NCI-H1694 treated with DMSO at 0.1 percent for 48 hours (cell line): ENCODE measurements at places on chromosomes 1 and 21.
A peak's percentile ranks its signal among the peaks of the same experiment; 100 is the strongest.

GRCh38 chr21:28066596-28067387, 925.9 kb downstream of the LTN1 start:
- DNase-seq, result no peak

DNA sequence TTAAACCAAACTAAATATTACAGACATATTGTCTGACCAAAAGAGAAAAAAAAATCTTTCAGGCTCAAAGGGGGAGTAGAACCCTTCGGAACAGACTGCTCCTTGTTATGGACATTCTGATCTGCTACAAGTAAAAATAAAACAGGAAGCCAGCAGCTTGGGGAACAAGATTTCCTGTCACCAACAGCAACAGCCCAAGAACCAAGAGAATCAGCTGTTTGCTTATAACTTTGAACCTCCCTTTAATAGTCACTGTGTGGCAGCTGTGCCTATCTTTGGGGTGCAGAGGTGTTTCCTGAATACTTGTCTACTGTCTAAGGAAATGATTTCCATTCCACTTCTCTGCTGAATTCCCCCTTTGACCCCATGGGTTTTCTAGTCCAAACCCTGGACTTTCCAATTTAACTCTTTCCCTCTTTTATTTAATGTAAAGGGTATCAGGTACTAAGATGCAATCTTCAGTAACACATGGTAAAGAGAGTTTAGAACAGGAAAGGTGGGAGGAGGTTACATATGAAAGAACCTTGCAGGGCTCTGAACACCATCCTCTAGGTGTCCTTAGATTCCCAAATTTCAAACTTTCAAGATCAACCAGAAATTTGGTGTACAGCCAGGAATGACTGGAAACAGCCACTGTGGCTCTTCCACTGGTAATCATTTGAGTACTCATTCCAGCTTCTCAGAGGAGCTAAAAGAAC, 38.6 kb downstream of the GPR3 start:
- no peak for DNase-seq

- no peak for DNase-seq
Measured at GRCh38 chr1:117605164-117605773, 579 bp upstream of the TENT5C start.

DNA sequence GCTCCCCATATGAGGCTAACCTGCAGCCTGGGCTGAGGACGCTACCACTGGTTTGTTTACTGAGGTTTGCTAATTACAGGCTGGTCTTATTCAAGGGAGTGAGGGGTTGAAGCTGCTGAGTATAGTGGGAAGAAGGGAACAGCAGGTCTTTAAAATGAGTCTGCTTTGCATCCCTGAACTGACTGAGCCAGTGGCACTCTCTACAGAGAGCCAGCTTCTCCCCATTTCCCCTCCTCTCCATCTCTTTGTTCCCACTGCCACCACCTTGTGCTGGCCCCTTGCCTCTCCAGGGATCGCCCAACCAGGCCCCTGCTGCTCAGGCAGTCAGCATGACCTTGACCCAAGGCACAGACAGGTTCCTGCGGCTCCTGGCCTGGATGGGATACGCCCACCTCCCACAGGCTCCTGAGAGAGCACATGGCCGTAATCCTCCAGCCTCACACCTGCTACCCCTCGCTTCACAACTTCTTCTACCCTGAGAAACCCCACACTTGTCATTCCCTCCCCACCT, 45.0 kb downstream of the IER5 start:
- DNase-seq, result no peak

DNA sequence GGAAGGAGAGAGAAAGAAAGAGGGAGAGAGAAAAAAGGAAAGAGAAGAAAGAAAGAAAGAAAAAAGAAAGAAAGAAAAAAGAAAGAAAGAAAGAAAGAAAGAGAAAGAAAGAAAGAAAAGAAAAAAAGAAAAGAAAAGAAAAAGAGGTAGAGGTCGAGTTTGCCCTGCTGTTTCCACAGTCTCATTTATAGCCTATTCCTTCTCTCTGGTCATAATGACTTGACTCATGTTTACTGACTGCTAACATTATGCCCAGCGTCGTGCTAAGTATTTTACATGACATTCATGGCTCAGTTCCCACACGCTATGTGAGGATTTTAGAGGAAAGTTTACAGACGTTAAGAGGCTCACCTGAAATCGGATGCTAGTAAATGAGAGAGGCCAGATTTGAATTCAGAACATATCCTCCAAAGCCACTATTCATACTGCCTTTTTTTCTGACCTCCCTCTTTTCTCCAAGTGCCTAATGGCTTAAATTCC, 263.0 kb downstream of the TNR start:
- DNase-seq, result no peak

DNA sequence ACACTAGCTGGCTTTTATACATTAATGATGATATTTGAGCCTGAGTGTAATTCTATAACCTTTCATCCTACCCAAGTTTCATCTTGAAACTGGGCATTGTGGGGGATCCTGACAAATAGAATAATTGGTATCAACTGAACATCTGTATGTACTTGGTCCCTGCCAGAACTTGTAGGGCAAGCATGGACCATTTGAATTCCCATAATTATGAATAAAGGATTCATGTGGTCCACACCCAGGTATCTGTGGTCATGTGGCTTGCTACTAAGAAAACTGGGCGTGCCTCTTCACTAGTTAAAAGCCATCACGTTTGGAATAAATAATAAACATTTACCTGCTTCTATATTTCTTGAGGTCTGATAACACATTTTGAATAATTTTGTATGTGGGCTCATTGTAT, 20.6 kb upstream of the VTCN1 start:
- DNase-seq, result no peak

- DNase-seq, result peak; percentile 95
Measured at GRCh38 chr1:100894603-100895539, at the start of gene EXTL2. TSS of gene EXTL2 (minus strand) at chr1:100894842. CDS start at chr1:100888757, 6,085 bp downstream.

GRCh38 chr1:207883104-207883651, 27.7 kb downstream of the CD34 start:
- no peak for DNase-seq

DNA sequence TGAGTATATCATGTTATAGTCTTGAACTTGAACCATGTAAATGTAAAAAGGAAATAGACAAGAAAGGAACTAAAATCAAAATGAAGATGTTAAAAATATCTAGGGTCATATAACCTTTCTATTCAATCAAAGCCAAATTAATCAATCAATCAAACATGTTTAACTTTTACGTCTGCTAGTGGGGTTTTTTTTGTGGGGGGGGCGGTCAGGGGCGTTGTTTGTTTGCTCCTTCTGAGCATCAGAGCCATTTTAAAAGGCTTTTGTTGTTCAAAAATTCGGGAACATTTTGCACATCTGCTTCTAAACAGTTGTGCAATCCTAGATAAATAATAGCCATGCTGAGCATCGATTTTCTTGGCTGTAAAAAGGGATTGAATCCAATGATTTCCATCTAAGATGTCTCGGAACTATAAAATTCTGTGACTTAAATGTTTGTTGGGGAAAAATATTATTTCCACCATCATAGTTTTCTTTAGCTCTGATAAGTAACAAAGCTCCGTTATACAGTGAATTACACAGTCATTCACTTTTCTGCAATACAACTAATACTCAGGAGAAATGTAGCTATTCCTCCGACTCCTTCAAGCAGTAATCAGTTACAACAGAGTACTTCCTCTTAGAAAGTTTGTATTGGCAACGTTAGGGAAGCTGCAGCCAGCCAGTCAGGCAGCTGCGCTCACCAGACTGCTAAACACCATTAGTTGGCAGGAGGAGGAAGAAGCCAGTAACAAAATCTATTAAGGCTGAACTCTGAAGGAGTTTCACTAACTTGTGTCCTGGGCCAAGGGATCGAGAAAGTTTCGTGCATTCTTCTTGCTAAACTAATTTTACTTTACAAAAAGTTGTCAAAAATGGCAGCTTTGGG, 2.2 kb downstream of the SPATA6 start:
- DNase-seq, result no peak

GRCh38 chr1:12505231-12505630, 112.8 kb downstream of the DHRS3 start:
- DNase-seq, result no peak

DNA sequence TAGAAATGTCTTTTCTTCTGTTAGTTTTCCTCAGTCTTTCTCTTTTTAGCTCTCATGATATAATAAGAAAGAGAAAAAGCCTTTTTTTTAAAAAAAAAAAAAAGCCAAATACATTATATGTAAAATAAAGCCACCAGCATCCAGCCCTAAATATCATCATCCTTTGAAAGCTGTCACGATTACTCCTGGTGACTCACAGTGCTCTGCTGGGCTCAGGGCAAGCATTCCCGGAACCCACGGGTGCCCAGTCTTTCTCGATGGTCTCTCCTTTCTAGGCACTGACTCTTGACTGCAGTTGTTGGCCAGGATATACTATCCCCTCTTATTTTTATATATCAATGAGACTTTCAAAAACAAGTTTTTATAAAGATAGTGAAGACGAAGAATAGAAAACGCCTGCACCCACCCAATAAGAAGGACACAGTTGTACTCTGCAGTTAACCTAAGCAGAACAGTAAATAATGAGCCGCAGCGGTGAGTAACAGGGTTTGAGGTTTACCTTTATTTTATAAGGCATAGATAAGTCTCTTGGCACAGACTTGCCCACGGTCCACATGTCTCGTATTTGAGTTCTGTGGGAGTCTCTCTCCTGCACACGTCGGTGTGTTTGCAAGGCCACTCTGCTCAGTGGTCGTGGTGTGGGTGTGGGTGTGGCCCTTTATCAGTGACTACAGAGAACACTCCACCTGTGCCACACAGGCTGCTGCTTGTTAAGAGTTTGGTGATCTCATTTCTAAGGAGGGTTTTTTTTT, 15.7 kb upstream of the MX2 start:
- no peak for DNase-seq

GRCh38 chr1:220921971-220922635, 42.9 kb downstream of the HLX start:
- peak; percentile 97 for DNase-seq

GRCh38 chr1:117231748-117232373, 21.1 kb upstream of the VTCN1 start:
- DNase-seq, result no peak

DNA sequence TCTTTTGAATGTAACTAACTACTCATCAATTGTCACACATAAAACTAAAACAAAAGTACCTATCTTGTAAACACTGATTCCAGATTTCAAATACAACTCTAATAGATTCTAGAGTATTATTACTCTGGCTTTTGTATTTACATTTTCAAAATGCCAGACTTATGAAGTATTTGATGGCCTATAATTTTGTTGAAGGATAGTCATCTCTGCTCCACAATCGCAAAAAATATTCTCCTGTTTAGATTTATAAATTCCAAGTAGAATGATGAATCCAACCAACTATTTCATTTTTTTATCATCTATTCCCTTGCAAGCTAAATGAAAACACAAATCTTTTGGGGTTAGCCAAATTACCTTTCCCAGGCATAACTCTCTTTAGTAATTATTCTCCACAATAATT, 75.0 kb upstream of the GUCA2A start:
- DNase-seq, result no peak

DNA sequence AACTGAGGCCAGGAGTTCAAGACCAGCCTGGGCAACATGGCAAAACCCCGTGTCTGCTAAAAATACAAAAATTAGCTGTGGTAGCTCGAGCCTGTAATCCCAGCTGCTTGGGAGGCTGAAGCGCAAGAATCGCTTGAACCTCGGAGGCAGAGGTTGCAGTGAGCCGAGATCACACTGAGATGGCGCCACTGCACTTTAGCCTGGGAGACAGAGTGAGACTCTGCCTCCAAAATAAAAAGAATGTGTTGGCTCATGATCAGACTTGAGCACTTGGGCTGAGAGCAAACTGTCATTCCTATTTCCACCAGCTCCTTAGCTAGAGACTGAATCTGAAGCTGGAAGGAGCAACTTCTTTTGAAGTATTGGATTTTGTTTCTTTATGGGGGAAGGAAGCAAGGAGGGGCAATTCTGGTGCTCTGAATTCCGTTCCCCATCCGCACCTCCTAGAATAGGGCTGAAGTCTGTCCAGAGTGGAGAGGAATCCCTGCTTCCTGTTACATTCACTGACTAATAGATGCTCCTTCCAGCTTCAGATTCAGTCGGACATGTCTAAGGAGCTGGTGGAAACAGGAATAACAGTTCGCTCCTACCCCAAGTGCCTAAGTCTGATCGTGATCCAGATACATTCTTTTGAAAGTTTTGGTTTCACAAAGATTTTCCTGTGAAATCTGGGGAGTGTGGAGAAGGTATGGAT, 3.8 kb downstream of the ZNF672 start:
- DNase-seq, result peak; percentile 41

DNA sequence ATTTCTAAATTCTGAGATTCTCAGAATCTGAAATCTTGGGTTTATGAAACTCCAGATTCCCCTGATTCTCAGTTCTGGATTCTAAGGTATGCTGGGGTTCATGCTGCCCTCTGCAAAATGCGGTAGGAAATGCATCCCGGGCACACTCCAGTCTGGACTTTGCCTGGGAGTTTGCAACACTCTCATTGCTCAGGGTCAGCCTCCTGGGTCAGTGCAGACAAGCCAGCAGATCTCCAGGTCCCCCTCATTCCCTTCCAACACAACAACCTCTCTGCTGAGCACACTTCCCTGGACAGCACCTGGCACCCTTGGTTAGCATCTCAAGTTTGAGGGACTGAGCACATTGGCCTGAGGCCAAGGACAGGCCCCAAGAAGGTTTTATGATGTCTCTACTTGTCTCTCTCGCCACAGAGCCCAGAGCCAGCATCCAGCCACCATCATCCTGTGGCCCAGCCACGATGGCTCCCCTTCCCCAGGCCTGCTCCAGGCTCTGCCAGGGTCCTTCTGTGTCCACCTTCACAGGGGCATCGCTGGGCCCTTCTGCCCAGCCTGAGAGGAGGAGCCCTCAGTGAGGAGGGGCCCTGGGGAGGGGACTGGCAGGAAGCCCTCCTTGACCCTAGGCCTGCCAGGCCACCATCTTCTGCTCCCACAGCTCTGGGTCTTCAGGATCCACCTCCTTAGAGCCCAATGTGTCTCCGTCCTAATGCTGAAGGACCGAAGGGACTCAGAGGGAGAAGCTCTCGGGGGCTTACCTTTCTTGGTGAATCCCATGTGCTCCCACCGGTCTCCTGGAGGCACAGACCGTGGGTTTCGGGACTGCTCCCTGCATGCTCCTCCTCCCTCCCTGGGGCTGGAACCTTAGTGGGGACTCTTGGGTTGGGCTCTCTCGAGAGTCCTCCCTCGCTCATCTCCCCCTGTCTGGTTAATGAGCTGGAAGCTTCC, 550.7 kb downstream of the PTPRU start:
- no peak for DNase-seq

DNA sequence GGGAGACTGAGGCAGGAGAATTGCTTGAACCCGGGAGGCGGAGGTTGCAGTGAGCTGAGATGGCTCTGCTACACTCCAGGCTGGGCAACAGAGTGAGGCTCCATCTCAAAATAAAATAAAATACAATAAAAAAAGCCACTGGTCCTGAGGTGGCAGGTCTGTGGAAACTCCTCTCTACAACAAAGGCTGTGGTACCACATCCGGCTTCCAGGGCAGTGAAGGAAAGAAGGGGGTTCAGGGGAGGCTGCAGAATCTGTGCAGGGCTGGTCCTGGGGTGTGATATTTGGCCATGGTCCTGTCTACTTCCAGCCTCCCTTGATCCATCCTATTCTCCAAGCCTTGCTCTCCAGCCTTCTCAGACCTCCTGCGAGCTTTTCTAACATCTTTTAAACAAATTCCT, 731 bp upstream of the ZNF683 start:
- no peak for DNase-seq

- DNase-seq, result no peak
Measured at GRCh38 chr21:36873513-36873912, 93.0 kb downstream of the HLCS start.

GRCh38 chr1:156838972-156839371, 19.9 kb downstream of the INSRR start:
- peak; percentile 52 for DNase-seq
